Activated CD4-positive, alpha-beta T cell treated with anti-CD3 and anti-CD28 coated beads for 24 hours (primary cell): ENCODE measurements at places on chromosomes 2 and 18.

- DNase-seq = no peak
These were observed 77.1 kb downstream of the MBOAT2 start for GRCh38 chr2:8926356-8926755.

GRCh38 chr2:8579485-8580085 is 102.3 kb upstream of the ID2 start:
- no peak for DNase-seq

DNA sequence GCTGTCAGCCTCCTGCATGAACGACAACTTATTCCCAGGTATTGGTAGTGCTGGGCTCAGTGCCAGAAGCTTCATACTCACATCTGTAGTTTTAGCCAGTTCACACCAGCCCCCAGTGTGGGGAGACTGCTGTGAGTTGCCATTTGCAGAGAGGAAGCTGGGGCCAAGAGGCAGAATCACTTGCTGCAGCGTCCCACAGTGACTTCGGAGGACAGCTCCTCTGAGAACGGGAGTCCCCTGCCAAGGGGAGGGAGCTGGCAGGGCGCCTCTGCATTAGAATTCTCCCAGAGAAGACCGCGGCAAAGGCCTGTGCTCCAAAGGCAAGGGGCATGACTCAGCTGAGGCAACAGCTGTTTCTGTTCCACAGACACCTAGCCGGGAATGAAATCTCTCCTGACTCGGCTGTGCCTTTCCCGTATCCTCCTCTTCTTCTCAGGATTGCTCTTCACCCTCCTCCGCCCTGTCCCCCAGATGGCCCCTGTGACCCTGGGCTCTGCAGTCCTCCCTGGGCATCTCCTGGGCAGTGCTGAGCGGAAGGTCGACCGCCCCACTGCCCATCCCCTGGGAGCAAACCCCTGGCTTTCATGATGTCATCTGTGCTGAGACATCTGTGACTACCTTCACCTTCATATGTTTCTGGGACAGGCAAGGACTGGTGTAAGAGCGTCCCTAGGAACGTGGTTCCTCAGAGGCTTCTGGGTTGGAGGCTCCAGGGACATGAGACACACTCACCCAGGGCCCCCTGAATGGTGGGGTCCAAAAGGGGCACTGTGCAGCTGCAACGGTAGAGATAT is 18.0 kb downstream of the MAL start:
- no peak for DNase-seq

DNA sequence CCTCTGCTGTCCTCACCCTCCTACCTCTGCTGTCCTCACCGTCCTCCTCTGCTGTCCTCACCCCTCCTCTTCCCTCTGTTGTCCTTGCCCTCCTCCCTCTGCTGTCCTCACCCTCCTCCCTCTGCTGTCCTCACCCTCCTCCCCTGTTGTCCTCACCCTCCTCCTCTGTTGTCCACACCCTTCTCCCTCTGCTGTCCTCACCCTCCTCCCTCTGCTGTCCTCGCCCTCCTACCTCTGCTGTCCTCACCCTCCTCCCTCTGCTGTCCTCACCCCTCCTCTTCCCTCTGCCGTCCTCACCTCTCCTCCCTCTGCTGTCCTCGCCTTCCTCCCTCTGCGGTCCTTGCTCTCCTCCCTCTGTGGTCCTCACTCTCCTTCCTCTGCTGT is 11.8 kb downstream of the GAD1 start:
- no peak for DNase-seq

- no peak for DNase-seq
These were observed 22.6 kb upstream of the RPIA start for GRCh38 chr2:88668862-88669261.
